ENCODE measurements at places on chromosomes 7 and 10. TPM values are rescaled to one million over a fixed set of nuclear protein-coding genes. Genes with fewer than 3 reads are reported as not detected.
A peak's percentile ranks its signal among the peaks of the same experiment; 100 is the strongest.

CPXM2 gene
- not detected for total RNA-seq

GRCh38 chr7:76089865-76090475, 42.1 kb downstream of the MDH2 start:
- no peak for DNase-seq
- no peaks in the 10 kb centered on the region for H3K4me1 ChIP-seq
- no peak overlapping the region for H3K27ac ChIP-seq
- no peak overlapping the region for H3K4me3 ChIP-seq
- H3K27me3 ChIP-seq: no peaks in the 10 kb centered on the region

DNA sequence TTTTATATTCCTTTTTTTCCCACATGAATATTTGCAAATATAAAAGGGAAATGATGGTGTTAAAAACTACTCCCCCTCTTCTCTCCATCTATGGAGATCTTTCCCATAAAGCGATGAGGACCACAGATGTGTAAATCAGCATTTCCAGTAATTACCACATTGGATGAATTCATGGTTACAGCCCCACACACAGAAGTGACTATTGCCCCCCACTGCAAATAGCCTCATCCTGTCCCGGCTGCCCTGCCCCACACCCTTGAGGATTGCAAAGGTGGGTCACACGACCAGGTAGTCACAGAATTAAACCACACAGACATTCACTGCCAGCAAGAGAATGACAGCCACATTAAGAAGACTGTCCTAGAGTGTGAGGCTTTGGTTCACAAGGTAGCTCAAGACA, 145.1 kb downstream of the DOCK4 start:
- H3K36me3 ChIP-seq: no peaks in the 10 kb centered on the region
- H3K27ac ChIP-seq: no peak overlapping the region
- no peaks in the 10 kb centered on the region for H3K4me1 ChIP-seq
- no peak for DNase-seq
- H3K27me3 ChIP-seq: no peaks in the 10 kb centered on the region
- no peak overlapping the region for H3K4me3 ChIP-seq

DNA sequence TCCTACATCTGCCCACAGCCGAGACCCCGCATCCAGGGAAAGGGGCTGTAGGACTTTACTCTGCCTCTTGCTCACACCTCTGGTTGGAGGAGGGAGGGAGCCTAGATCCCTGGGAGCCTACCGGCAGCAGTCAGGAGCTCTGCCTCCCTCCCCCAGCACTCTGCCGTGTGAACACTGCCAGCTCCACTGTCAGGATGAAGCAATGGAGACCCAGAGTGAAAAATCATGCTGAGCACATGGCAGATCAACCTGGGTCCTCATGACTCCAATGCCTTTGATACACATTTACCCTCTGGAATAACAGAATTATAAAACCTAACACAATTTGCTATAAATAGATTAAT, 477.7 kb downstream of the TNS3 start:
- no peaks in the 10 kb centered on the region for H3K36me3 ChIP-seq
- H3K27me3 ChIP-seq: no peaks in the 10 kb centered on the region
- H3K4me3 ChIP-seq: no peak overlapping the region
- no peaks in the 10 kb centered on the region for H3K4me1 ChIP-seq

OPALIN gene
- not detected for total RNA-seq

CTAGE6 gene
- 2.4 TPM for total RNA-seq

DNA sequence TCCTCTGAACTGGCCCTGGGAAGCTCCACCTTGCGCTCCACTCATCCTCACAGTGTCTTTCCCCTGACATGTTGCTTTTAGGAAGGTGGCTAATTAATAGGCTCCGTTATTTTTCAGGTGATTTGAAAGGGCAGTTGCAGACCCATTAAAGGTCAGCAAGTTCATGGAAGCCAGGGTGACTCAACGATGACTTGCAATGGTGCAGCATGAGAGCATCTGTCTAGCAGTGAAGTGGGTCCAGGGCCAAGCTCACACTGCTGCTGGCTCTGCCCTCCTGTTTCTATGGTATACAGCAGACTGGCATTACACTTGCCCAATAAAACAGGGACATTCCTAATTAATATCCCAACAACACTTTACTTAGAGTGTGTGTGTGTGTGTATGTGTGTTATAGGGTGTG, 68.8 kb upstream of the WDR11 start:
- H3K36me3 ChIP-seq: no peaks in the 10 kb centered on the region
- no peak overlapping the region for H3K27ac ChIP-seq
- H3K27me3 ChIP-seq: no peaks in the 10 kb centered on the region
- no peak overlapping the region for H3K4me3 ChIP-seq

AVL9 gene
- 35.4 TPM for total RNA-seq

- no peak overlapping the region for H3K4me3 ChIP-seq
- H3K27ac ChIP-seq: no peak overlapping the region
- no peaks in the 10 kb centered on the region for H3K36me3 ChIP-seq
- no peaks in the 10 kb centered on the region for H3K27me3 ChIP-seq
- DNase-seq: no peak
Observed at GRCh38 chr7:18866359-18867036, 250.9 kb downstream of the TWIST1 start.

DNA sequence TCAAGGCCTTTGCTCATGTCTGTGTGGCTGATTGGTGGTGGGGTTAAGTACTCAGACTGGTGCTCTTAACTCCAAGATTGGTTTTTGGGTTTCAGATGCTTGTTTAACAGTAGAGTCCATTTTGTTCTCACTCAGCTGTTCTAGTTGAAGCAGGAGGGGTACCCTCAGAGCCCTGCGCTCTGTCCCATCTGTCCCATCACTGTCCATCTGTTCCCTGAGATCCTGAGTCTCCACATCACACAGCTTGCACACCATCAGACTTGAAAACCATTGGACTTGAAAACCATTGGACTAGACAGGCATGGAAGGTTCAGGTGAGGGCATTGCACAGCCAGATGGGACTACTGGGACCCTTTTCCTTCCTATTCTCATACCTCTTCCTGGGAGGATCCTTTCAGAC, 39.3 kb downstream of the TMEM178B start:
- no peak for DNase-seq
- no peaks in the 10 kb centered on the region for H3K36me3 ChIP-seq
- no peak overlapping the region for H3K27ac ChIP-seq
- H3K4me1 ChIP-seq: no peaks in the 10 kb centered on the region
- no peaks in the 10 kb centered on the region for H3K27me3 ChIP-seq

- no peaks in the 10 kb centered on the region for H3K27me3 ChIP-seq
- DNase-seq: no peak
- no peaks in the 10 kb centered on the region for H3K4me1 ChIP-seq
- no peak overlapping the region for H3K27ac ChIP-seq
Observed at GRCh38 chr10:20988357-20988983, 91.4 kb upstream of the NEBL start.

- no peaks in the 10 kb centered on the region for H3K27me3 ChIP-seq
- H3K27ac ChIP-seq: no peak overlapping the region
- no peak for DNase-seq
- H3K36me3 ChIP-seq: no peaks in the 10 kb centered on the region
- no peak overlapping the region for H3K4me3 ChIP-seq
Observed at GRCh38 chr10:107978455-107978854, 813.9 kb upstream of the SORCS1 start.

DNA sequence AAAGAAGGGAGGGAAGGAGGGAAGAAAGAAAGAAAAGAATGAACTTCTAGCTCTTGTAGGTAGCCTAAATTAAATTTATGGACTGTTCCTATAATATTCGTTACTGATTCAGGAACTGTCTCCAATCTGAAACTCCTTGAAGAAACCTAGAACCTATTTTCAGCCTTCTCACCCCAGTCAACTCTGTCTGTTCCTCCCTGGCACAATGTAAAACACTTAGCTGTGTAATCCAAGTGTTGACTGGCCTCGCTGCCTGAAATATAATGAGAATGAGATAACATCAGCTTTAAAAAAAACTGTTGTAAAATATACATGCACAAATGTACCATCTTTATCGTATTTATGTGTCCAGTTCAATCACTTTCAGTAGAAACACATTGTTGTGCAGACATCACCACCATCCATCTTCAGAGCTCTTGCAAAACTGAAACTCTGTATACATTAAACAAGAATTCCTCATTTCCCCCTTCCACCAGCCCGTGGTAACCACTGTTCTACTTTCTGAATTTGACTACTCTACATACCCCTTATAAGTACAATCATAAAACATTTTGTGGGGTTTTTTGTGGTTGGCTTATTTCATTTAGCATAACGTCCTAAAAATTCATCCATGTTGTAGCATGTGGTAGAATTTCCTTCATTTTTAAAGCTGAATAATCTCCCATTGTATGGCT, 6.3 kb upstream of the C7orf33 start:
- no peak overlapping the region for H3K4me3 ChIP-seq
- no peaks in the 10 kb centered on the region for H3K36me3 ChIP-seq
- H3K27ac ChIP-seq: no peak overlapping the region
- H3K27me3 ChIP-seq: no peaks in the 10 kb centered on the region

GRCh38 chr10:24930427-24930826, 22.0 kb downstream of the PRTFDC1 start:
- no peak overlapping the region for H3K4me3 ChIP-seq
- no peaks in the 10 kb centered on the region for H3K27me3 ChIP-seq
- no peaks in the 10 kb centered on the region for H3K36me3 ChIP-seq
- DNase-seq: no peak
- H3K4me1 ChIP-seq: no peaks in the 10 kb centered on the region

DNA sequence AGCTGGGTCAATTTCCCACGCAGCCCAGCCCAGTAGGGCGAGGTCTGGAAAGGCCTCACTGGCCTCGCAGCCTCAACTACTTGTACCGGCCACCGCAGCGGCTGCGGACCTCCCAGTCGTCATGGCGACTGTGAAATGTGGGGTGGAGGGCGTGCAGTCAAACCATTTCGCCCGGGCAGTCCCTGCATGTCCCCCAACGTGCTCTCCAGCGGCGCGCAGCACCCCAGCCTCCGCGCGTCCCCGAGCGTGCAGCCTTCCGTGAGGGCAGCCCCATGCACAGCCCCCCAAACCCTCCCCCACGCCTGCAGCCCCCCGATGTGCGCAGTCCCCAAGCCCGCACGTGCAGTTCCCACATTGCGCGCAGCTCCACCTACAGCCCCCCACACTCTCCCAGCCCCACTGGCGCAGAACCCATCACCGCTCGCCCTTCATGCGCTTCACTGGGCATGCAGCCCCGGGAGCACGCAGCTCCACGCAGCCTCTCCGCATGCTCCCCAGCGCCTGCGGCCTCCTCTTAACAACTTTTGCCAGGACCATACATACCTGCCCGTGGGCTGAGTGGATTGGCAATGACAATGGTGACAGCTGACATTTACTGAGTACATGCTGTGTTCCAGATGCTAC, 34.5 kb upstream of the SFTPD start:
- DNase-seq: no peak
- H3K4me3 ChIP-seq: no peak overlapping the region
- no peaks in the 10 kb centered on the region for H3K36me3 ChIP-seq
- no peaks in the 10 kb centered on the region for H3K27me3 ChIP-seq
- no peak overlapping the region for H3K27ac ChIP-seq

GRCh38 chr10:43228783-43229207, 38.1 kb downstream of the RASGEF1A start:
- no peak overlapping the region for H3K27ac ChIP-seq
- no peaks in the 10 kb centered on the region for H3K27me3 ChIP-seq
- no peaks in the 10 kb centered on the region for H3K4me1 ChIP-seq
- no peak for DNase-seq
- peak overlapping the region; percentile 35 for H3K4me3 ChIP-seq

DNA sequence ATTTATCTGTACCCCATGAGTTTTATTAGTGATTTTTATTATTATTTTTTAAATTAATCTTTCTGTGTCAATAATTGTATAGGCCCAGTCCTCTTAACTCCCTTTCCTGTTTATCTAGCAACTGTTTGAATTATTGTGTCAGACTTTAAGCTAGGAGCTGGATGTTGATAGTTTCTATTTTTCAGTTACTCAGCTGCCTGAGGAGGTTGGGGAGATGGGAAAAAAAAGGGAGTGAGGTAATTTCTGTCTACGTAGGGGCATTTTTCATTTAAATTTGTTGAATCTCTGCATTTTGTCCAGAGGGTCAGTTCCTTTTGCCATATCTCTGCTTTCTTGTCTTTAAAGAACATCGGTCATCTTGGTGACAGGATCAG, 5.0 kb upstream of the ZNF518A start:
- no peak for DNase-seq
- no peak overlapping the region for H3K27ac ChIP-seq
- no peaks in the 10 kb centered on the region for H3K36me3 ChIP-seq
- no peak overlapping the region for H3K4me3 ChIP-seq

APBB1IP gene
- 88.0 TPM for total RNA-seq

TAS2R41 gene
- 1.7 TPM for total RNA-seq

DNA sequence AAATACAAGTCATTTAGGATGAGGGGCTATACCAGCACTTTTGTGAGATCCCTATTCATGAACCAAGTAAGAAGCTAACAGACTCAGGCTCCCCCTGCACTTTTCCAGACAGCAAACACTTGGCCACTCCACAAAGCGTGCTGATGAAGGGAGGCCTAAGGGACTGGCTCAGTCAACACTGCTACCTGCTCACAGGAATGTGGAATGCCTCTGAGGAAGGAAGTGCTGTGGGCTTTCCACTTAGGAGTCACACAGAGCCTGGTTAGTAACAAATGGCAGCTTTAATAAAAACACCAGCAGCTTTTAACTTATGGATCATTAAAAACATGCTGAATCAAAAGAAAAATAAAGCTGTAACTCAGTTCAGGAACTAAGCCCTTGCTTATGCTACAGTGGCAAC, 15.0 kb downstream of the UROS start:
- no peak for DNase-seq
- H3K27ac ChIP-seq: no peak overlapping the region
- no peak overlapping the region for H3K4me3 ChIP-seq
- H3K4me1 ChIP-seq: no peaks in the 10 kb centered on the region

DNA sequence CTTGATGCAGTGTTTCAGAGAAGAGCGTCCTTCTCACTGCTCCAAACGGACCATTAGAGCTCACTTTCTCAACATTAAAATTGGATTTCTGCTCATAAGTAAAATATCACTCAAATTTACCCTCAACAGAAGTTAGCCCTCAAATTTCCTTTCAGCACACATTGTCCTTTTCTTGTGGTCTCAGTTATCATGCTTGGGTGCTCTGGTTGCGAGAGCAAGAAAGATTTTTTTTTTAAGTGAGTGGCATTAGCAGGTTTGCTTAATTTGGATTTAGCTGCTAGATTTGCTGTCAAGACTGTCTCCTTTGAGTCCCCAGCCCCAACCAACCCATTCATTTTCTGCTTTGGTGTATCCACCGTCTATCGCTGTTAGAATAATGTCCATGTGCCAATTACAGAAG, 2.6 kb upstream of the CH25H start:
- peaks cover under 1% of the 10 kb centered on the region for H3K36me3 ChIP-seq
- H3K27ac ChIP-seq: no peak overlapping the region
- no peak overlapping the region for H3K4me3 ChIP-seq

DNA sequence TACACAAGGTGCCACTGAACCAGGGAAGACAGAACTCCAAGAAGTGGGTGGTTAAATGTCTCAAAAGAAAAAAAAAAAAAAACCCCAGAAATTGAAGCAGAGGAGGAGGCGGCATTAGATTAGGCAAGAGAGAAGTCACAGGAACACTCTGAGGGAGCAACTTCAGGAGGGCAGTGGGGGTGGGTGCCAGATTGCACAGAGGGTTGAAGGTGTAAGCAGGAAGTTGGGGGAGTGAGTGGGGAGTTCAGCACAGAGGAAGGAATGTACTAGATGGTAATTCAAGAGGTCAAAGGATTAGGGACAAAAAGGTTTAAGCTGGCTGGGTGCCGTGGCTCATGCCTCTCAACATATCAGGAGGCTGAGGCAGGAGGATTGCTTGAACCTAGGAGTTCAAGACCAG, 110.0 kb upstream of the PDLIM1 start:
- H3K27me3 ChIP-seq: no peaks in the 10 kb centered on the region
- no peak overlapping the region for H3K27ac ChIP-seq
- H3K36me3 ChIP-seq: no peaks in the 10 kb centered on the region
- DNase-seq: no peak
- no peaks in the 10 kb centered on the region for H3K4me1 ChIP-seq
